ENCODE measurements at places on chromosomes 6 and 20.

- DNase-seq: no peak
Observed at GRCh38 chr6:45988635-45989034, 27.0 kb downstream of the CLIC5 start.

- DNase-seq: no peak
Observed at GRCh38 chr6:8628063-8628462, 192.7 kb upstream of the SLC35B3 start.

- no peak for DNase-seq
Observed at GRCh38 chr6:145247692-145248419, 487.5 kb downstream of the EPM2A start.

DNA sequence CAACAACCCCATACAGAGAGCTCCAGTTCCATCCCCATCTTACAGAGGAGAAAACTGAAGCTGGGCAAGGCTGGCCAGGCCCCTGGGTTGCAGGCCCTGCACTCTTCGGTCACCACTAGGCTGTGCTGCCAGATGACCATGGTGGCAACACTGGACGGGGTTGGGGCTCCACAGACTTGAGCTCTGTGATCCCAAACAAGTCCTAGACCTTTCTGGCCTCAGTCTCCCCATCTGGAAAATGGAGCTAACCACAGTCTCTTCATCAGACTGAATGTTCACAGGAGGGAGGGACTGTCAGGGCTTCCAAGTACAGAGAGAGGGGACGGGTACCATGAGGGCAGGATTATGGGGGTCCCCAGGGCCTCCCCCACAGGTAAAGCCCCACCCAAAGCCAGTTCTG, 41.3 kb upstream of the NOL4L start:
- DNase-seq: no peak

- DNase-seq: peak; percentile 83
Observed at GRCh38 chr6:45421709-45422502, 44.2 kb upstream of the SUPT3H start.

- DNase-seq: no peak
Observed at GRCh38 chr20:15144916-15145315, 807.5 kb upstream of the FLRT3 start.

GRCh38 chr6:159101656-159102055, 56.9 kb upstream of the TAGAP start:
- DNase-seq: no peak

DNA sequence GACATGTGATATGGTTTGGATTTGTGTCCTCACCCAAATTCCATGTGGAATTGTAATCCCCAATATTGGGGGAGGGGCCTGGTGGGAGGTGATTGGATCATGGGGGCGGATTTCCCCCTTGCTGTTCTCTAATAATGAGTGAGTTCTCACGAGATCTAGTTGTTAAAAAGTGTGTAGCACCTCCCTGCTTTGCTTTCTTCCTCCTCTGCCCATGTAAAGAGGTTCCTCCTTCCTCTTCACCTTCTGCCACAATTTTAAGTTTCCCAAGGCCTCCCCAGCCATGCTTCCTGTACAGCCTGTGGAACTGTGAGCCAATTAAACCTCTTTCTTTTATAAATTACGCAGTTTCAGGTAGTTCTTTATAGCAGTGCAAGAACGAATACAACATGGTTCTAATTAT, 2.1 kb upstream of the ZNF451 start:
- no peak for DNase-seq

DNA sequence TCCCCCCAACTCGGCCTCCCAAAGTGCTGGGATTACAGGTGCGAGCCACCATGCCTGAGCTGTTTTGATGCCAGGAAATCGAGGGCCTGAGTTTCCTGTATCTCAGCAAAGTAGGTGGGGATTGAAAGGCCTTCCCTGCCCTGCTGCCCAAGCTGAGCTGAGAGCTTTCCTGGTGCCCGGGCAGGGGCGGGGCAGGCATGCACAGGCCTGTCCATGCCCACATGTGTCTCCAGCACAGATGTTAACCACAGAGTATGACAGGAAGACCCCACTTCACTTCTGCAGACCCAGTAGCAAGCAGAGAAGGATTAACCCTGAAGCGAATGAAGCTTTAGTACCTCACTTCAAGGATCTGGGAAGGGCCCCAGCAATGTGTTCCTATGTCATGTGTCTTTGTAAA, 66.0 kb downstream of the GPR6 start:
- DNase-seq: no peak

DNA sequence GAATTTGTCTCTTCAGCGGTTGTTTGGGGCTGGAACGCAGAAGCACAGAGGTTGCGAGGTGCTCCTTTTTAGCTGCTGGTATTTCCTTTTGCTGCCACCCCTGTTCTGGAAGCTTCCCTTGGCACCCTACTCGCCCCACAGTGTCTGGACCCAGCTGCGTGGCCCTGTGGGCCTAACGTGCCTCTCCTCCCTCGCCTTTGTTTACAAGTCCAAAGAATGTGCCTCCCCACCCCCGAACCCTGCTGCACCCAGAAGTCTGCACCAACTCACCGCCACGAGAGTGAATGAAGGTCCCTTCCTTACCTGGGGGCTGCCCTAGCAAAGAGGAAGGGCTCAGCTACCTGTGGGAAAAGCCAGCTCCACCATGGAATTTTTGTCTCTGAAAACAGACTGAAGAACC, 139.7 kb upstream of the RPS6KA2 start:
- DNase-seq: no peak

DNA sequence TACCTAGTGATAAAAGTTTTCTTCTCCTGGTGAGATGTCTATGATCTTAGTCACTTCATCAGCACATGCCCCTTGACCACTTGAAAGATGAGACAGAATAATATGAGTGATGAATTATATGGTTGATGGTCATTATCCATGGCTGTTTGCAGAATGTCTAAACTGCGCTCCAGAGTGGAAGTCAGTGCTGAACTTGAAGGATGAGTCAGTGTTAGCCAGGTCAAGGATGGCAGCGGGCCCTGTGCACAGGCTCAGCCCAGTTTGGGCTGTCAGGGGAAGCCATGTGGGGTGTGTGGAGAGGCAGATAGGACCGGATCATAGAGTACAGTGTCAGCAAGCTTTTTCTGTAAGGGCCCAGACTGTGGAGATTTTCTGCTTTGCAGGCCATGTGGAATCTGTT, 67.2 kb upstream of the KIF25 start:
- no peak for DNase-seq

GRCh38 chr6:128841518-128841917, 41.4 kb upstream of the LAMA2 start:
- DNase-seq: no peak

DNA sequence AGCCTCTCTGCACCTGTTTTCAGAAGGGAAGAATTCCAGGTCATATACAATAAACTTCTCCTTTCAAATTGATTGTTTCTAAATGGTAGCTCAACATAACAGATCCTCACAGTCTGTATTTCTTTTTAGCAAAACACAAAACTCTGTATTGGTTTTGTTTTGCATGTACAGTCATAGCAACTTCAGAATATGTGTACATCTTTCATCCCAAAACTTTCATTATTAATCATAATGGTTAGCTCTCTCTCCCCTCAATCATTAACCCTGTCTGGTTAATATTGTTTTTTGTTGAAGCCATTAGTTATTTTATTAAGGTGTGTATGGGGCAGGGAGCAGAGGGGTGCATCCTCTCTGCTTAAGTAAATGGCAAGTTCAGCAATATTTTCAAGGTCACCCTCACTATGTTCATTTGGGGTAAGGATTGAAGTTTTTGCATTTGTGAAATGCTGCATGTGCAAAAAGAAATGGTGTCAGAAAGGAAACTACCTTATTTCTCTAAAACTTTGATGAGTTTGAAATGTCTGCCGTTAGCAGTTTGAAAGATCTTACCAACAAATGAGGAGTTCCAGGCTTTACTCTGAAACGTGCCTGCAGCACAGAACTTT, 136.8 kb upstream of the BTBD3 start:
- DNase-seq: no peak

DNA sequence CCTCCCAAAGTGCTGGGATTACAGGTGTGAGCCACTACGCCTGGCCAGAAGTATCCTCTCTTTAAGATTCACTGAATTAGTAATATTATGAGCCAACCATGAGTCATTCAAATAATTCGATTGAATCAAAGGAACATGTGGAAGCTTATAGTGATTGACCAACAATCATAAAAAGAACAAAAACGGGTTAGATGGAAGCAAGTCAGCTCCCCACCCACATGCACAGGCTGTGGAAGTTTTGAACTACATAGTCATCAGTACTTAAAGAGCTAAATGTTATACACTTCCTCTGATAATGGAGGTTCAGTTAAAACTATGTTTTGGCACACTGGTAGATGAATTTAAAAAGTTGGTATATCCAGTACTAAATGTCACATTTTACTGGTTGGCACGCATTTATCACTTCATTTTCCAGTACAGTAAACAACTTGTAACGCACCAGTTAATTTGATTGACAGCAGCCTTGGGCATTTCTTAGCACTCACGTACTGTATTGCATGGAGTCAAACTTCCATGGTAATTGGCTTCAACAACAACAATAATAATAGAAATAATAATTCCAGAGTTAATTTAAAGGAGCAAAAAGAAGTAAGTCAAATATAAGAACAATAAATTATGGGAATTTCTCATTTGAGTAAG, 1107.3 kb upstream of the MAP3K7 start:
- no peak for DNase-seq

DNA sequence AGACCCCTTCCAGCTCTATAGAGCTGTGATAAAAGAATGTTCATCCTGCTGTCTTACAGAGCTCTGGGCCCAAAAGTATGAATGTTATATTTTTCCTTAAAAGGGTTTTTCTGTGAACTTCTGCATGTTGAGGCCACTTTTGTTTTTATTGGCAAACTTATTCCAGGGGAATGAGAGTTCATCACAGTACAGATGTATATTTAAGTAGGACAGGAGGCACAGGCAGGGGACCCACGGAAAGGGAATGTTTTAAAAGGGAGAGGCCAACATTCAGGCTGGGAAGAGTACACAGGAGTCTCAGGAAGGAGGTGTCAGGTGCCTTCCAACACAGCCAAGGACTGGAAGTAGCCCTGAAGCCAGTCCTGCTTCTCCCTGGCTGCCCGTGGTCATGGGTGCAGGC, 148.4 kb downstream of the EYA2 start:
- DNase-seq: no peak

DNA sequence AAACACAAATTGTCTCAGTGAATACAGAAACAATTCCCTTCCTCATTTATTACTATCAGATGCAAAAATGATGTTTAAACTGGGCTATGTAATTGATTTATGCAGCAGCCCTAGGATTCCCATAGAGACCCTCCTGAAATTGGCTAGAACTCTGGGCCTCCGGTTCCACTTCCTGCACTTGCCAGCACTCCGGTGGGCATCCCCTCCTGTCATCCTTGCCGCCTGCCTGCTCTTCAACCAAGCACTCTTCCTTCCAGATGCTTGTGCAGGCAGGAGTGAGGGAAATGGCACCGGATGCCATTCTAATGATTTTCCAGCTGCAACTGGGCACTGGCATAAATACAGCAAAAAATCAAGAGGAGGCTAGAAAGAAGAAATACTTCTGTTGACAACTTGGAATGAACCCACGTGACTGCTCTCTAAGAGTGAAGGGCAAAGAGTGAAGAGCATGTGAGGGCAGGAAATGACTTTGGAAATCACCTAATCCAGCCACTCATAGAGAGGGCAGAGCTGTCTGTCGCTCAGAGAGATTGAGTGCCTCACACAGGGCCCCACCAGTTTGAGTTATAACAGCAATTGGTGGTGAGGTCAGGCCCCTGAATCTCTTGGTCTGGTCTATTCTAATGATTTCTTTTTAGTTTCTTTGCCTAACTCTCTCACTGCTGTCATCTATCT, 3.7 kb upstream of the NEDD9 start:
- no peak for DNase-seq

GRCh38 chr6:11750682-11751081, 27.9 kb downstream of the ADTRP start:
- DNase-seq: no peak

- DNase-seq: no peak
Observed at GRCh38 chr6:167904791-167905190, 78.1 kb downstream of the AFDN start.

GRCh38 chr6:466564-466963, 75.0 kb downstream of the IRF4 start:
- no peak for DNase-seq

- DNase-seq: no peak
Observed at GRCh38 chr6:145295746-145296145, 439.6 kb downstream of the EPM2A start.

DNA sequence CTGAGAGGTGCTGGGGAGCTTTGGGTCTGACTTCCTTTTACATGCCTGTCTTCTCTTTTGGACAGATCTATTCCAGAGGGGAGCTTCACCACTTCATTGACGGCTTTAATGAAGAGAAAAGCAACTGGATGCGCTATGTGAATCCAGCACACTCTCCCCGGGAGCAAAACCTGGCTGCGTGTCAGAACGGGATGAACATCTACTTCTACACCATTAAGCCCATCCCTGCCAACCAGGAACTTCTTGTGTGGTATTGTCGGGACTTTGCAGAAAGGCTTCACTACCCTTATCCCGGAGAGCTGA, 13.1 kb downstream of the PRDM1 start:
- no peak for DNase-seq

- no peak for DNase-seq
Observed at GRCh38 chr6:63802606-63803206, 167.1 kb downstream of the PHF3 start.

- DNase-seq: no peak
Observed at GRCh38 chr6:38799529-38800184, 84.5 kb downstream of the DNAH8 start.

DNA sequence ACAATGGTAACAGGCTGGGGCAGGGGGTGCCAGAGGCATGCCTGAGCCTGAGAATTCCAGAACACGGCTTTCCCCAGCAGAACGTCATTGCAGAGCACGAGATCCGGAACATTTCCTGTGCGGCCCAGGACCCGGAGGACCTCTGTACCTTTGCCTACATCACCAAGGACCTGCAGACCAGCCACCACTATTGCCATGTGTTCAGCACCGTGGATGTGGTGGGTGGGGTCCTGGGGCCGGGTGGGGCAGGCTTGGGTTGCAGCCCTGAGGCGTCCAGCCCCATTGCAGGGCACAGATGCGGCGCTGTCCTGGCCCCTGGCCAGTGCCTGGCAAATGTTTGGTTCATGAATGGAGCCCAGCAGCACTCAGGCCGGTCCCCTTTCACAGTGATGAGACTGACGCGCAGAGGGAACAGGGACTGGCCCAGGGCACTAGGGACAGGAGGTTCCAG, 57.1 kb downstream of the TCP11 start:
- DNase-seq: peak; percentile 33

- DNase-seq: no peak
Observed at GRCh38 chr6:86477500-86478148, 459.7 kb upstream of the HTR1E start.

- DNase-seq: peak; percentile 15
Observed at GRCh38 chr20:57795977-57796560, 86.3 kb upstream of the PMEPA1 start.

DNA sequence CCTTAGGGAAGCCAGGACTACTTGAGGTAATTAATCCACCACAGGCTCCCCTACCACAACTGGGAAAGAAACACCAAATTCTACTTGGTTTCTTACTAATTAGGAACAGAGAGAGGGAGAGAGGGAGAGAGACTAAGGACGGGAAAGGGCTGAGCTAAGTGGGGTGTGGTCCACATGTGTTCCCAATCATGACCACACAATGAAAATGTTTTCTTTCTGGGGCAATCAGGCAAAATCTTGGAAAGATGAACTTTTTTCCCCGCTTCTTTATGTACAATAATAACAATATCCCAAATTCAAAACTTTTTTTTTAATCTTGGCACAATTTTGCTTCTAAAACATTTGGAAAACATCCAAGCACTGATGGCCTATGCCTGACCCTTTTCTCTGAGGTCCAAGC, 734.4 kb downstream of the MAFB start:
- no peak for DNase-seq

- no peak for DNase-seq
Observed at GRCh38 chr20:6644813-6645628, 122.5 kb upstream of the BMP2 start.
